Mesenteric fat pad (tissue), 1 donor: ENCODE measurements at places on chromosomes 6 and 20. TPM values are rescaled to one million over a fixed set of nuclear protein-coding genes. Genes with fewer than 3 reads are reported as not detected.

- no peak for DNase-seq
Measured at GRCh38 chr6:35706468-35706867, 17.8 kb upstream of the FKBP5 start.

- no peak for DNase-seq
Measured at GRCh38 chr20:753136-753535, 15.2 kb downstream of the SLC52A3 start.

GRCh38 chr6:169253337-169254238 lies at the start of gene THBS2:
TSS of gene THBS2 (minus strand) at chr6:169253846. CDS start at chr6:169250784, 3,062 bp downstream.
- no peak for DNase-seq

GRCh38 chr6:133431031-133431430 lies 189.9 kb downstream of the EYA4 start:
- DNase-seq: no peak

DNA sequence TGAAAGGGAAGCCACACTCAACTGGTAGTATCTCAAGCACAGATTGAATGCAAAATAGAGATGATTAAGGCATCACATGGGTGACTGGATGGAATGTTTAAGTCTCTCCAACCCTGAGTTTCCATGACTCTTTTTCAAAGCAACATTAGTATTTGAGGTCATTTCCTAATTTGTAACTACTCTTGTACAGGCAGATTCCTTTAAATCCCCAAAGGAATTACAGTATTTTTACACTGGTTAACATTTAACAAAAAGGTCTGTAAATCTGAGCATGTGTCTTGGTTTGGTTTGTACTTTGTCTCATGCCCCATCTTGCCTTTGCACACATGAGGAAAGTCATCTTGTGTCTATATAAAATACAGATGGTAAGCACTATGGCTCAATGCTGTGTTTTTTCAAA lies 15.1 kb downstream of the RMND1 start:
- no peak for DNase-seq

- DNase-seq: no peak
Measured at GRCh38 chr6:111057074-111057752, 30.1 kb upstream of the SLC16A10 start.

DNA sequence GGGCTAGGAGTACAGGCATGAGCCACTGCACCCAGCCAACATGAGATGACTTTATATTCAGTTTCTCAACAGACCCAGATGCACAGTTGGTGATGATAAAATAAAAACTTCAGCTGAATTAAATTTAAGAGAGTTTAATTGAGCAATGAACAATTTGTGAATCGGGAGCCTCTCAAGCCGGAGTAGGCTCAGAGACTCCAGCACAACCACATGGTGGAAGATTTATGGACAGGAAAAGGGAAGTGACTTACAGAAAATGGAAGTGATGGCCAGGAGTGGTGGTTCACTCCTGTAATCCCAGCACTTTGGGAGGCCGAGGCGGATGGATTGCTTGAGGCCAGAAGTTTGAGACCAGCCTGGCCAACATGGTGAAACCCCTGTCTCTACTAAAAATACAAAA lies 10.4 kb upstream of the BCAS4 start:
- no peak for DNase-seq

DNA sequence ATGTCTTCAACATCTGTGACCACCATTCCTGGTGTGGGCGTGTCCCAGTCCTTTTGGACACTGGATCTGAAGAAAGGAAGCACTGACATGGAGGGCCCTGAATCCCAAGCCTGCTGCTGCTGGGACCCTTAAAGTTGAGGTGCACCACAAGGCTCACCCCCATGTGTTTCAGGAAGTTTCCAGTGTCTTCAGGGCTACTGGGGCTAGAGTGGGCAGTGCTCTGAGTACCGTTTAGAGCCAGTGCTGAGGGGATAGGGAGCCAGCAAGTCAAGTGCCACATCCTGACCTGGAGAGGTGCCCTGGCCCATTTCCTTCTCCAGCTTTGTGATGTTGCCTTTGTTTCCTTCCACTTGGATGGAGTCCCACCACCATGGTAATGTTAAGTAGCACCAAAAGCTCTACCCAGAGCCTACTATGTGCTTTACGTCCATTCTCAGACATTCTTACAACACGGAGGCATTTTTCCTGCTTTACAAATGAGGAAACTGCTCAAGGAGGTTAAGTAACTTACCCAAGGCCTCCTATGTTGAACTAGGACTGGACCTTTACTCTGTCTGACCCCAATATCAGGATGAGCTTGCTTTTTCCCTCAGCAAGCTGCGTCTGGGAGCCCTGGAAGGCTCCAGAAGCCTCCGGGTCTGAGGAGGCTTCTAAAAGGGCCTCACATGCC lies 552 bp upstream of the DEF6 start:
- DNase-seq: peak; percentile 57

GRCh38 chr6:56222499-56222898 lies 24.9 kb downstream of the COL21A1 start:
- no peak for DNase-seq

DNA sequence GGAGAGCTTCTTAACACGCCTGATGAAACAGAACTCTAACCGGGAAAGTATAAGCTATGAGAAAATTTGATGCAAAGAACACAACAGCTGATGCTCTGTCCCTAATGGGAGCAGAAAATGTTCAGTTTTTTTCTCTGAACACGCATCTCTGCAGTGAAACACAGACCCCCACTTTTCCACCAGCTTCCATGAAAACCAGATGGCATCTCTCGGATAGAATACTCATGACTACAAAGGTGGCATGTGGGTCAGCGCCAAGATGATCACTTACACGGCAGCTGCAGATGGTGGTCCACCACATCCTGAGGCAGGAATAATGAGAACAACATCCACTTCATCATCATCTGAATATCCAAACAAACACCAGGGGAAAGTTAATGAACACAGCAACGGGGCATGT lies 85.2 kb upstream of the CNR1 start:
- DNase-seq: no peak

DNA sequence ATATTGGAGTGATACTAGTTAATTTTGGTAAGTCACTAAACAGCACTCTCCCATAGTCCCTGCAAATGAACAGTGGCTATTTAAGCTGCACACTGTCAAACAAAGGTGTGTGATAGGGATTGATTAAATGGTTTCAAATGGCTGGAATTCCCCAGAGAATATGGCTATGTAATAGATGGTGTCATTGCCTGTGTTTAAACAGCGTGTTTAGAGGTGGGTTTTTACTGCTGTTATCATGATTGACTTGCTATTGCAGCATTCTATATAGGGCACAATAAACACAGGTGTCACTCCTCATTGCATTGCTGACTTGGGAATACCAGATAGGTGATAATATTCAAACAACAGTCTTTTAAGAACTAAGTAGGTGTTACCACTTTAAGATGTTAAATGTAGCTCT lies 171.7 kb upstream of the MAN1A1 start:
- DNase-seq: no peak

DNA sequence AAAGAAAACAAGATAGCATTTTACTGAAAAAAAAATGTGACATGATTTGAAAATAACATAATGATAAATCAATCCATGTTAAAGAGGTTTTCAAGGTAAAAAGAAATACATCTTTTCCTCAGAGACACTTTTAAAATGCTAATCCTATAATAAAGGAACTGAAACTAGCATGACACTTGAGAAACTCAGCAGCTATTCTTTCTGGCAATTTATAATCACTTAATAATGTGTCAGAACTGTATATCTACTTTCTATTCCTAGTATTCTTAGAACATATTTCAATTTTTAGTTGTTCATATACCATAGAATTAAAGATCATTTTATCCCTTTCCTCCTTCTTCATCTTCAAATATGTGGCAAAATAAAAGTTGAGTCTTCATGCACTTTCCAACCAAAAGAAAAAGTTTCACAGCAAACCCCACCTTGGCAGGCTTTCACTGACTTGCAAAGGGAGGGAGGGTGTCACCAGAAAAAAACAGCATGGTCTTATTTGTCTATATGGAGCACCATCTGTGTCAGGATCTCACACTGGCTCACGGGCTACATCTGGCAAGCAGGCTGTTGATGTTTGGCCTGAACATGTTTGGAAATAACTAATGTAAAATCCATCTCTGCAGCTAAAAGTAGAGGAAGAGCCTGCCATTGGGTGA lies 48.5 kb downstream of the FHL5 start:
- DNase-seq: no peak

DNA sequence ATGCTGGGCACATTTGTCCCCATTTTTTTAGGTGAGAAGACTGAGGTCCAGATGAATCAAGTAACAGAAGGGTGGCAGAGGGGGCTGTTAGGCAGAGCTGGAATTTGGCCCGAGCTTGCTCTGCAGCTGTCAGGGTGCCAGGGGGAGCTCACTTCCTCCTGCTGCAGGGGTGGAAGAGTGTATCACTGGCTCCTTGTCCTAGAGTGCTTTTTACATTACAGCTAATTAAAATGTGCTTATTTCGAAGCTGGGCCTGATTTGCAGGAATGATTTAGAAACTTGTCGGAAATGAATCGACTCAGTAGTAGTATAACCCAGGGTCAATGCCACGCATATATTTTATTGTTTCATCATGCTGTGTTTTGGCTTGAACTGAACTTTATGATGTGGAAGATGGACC lies 11.1 kb downstream of the TOX2 start:
- DNase-seq: no peak

DNA sequence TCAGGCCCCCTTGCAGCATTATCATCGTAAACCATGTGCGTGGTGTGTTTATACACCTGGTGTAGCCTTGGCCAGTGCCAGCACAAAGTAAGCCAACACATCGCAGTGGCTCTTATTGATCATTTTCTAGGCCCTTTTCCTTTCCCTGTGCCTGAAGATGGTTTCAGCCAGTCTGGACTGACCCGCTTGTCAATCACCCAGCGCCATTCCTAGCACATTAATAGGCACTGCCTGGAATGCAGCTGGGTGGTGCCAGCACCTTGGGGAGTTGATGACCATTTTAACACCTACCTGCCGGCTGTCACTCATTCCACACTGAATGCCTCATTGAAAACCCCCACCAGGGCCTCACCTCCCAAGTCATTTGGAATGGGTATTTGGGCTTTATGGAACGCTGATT lies 4.9 kb upstream of the UQCC2 start:
- no peak for DNase-seq

- no peak for DNase-seq
Measured at GRCh38 chr20:48949304-48950170, 28.0 kb downstream of the ARFGEF2 start.

GRCh38 chr6:9401960-9402359 lies 966.6 kb upstream of the SLC35B3 start:
- DNase-seq: no peak

- DNase-seq: no peak
Measured at GRCh38 chr20:51579137-51579536, 36.6 kb upstream of the NFATC2 start.

DNA sequence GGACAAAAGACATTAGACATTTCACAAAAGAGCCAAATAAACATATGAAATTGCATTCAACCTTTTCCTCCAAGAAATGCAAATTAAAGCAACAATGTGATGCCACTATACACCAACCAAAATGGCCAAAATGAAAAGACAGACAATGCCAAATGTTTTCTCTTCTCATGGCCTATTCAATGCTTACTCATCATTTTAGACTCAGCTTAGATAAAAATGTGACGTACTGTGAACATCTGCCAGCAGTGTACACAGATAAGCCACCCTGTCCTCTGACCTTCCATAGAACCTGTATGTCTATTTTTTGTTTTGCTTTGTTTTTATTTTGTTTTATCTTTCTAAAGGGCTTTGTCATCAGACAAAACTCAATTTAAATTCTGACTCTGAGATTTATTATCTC lies 385.2 kb downstream of the FRK start:
- DNase-seq: no peak

DNA sequence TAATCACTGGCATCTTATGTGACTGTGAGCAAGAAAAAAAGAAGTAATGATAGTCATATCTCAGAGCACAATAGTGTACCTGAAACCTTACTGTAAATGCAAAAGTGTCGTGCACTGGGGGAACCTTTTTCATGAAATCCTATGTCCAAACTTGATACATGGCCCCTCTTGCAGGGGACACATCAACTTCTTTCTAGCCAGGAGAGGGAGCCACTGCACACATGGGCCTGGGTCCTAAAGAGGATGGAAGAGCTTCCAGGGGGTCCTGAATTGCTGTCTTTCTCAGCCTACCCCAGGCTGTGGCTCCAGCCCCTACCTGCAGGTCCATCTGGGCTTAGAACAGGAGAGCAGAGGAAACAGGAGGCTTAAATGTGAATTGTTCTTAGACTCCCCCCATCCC lies 165.7 kb downstream of the SOD2 start:
- DNase-seq: no peak

DNA sequence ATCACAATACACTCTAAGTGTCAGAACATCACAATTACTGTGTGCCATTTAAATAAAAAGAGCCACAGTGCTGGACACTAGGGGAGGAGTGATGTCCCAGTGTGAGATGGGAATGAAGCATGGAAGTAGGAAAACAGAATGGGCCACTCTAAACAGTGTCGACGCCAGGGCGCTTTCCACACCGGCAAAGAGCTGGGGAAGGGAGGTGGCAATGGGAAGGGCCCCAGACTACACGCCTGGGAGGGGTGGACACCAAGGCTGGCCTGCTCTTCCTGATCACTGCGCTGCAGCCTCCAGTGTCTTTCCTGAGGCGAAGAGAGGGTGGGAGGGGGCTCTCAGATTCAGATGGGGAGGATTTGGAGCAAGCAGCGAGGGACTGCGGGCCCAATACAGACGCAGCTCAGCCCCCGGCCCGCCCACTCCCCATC lies 75.9 kb downstream of the ERMARD start:
- DNase-seq: peak; percentile 57

GRCh38 chr6:14306151-14306906 lies 188.8 kb downstream of the CD83 start:
- no peak for DNase-seq

DNA sequence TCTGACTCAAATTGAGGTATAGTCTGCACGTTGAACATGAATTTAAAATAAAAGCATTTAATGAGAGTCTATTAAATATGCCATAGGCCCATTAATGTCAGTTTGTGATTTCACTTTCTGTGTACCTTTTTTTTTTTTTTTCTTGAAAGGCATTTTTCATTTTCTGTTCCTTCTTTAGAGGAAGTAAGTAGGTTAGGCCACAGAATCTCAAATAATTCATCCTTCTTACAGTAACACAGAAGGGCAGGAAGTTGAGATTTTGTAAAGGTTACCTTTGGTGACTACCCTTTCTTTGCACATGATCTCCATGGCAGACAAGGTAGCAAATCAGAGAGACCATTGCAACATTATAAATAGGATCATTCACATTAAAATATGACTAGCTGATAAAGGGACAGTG lies 9.6 kb downstream of the L3MBTL3 start:
- DNase-seq: no peak

DNA sequence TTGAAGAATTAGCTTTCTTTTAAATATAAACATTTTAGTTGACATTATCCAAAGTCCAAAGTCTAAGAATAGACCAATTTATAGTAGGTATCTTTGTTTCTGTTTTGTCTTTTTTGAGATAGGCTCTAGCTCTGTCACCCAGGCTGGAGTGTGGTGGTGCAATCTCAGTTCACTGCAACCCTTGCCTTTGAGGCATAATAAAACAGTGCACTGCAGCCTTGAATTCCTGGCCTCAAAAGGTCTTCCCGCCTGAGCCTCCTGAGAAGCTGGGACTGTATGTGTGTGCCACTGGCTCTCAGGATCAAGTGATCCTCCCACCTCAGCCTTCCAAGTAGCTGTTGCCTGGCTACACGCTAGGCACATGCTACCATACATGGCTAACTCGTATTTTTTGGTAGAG lies 135.4 kb downstream of the REV3L start:
- no peak for DNase-seq

Gene C6orf132
- total RNA-seq: 1.3 TPM

Gene ADGB
- total RNA-seq: not detected

Gene FRMD1
- total RNA-seq: 7.6 TPM

Gene ZC2HC1B
- total RNA-seq: not detected

Gene ULBP2
- total RNA-seq: 0.96 TPM

Gene WFDC10B
- not detected for total RNA-seq

Gene TNXB
- 187 TPM for total RNA-seq

Gene LTA
- not detected for total RNA-seq

Gene LBP
- 59.3 TPM for total RNA-seq
